ENCODE measurements at places on chromosomes 2 and 18.
A peak's percentile ranks its signal among the peaks of the same experiment; 100 is the strongest.

- DNase-seq, result no peak
Measured at GRCh38 chr2:197940382-197940781, 136.0 kb downstream of the PLCL1 start.

DNA sequence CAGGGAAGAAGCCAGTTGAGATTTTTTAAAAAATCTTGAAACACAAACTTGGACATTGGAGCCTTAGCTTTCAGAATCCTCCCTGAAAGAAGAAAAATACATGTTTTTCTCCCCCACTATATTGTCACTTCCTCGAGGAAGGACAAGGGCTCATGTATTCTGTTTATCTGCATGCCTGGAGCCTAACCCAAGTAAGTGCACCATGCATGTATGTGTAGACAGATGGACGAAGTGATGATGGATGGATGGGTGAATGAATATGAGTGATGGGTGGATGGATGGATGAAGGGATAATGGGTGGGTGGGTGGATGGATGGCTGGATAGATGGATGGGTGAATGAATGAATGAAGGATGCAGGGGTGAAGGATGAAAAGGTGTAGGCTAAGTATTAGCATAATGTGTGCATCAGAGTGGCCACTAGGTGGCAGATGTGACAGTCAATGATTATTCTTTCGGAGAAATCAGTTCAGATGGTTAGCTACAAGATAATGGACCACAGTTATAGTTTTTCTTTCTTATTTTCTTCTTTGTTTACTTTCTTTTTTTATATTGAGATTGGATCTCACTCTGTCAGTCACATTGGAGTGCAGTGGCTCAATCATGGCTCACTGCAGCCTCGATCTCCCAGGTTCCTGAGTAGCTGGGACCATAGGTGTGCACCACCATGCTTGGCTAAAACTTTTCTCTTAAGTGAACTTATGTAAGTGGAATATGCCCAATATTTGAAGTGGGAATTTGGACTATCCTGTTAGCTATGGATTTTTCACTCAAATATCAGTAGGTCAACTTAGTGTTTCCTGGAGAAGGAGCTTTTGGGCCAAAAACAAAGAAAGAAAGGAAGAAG lies 18.5 kb upstream of the CCDC93 start:
- peak; percentile 59 for DNase-seq

- DNase-seq, result no peak
Measured at GRCh38 chr2:38966678-38967077, 77.0 kb downstream of the ARHGEF33 start.

- peak; percentile 78 for DNase-seq
Measured at GRCh38 chr18:58529714-58530354, 99.1 kb downstream of the ALPK2 start.

DNA sequence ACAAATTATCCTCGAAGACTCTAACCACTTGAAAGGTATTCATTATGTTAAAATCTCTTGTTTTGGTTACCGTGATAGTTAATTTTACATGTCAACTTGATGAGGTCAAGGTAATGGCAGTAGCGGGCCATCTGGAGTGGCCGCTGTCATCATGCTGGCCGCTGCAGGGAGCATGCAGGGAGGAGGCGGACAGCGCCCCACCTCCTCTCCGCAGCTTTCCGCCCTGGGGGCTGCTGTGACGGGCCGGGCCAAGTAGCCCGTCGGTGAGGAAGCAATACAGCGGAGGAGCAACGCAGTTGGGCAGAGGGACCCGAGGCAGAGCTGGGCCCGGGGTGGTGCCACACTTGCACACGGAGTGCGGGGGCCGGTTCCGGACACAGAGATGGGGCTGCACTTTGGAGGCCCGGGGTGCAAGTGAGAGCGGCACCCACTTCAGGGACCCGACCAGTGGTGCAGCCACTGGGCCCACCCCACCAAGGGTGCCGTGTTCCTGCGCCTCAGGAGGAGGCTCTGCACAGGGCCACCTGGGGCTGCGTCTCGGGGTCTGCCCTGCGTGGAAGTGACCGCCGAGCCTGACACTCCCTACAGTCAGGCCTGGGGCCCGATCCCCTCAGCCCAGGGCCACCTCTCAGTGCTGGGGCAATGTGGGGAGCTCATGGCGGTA lies 452.4 kb downstream of the LRATD1 start:
- DNase-seq, result no peak

DNA sequence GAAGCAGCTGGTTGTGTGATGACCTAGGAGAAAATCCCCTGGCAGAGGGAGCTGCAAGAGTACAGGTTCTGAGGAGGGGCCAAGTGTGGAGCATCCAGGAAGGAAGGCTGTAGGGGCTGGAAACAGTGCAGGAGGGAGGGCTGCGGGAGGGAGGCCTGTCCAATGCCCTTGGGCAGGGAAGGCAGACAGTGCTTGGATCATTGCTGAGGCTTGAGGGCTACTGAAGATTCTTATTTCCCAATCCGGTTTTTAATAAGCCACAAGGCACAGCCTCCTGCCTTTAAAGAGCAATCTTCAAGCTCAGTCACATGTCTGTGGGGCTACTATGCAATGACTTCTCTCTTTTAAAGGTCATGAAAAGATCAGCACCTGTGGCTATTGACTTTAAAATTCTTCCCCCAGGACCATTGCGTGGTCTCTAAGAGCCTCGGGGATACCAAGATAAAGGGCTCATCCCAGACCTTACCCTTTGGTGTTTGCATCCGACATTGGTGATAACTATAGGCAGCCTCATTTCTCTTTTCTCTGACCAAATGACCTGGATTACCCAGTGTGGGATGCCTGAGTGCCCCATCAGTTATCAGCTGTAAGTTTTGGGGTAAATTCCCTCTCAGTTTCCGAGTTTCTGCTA lies 149.6 kb downstream of the DOCK10 start:
- no peak for DNase-seq

DNA sequence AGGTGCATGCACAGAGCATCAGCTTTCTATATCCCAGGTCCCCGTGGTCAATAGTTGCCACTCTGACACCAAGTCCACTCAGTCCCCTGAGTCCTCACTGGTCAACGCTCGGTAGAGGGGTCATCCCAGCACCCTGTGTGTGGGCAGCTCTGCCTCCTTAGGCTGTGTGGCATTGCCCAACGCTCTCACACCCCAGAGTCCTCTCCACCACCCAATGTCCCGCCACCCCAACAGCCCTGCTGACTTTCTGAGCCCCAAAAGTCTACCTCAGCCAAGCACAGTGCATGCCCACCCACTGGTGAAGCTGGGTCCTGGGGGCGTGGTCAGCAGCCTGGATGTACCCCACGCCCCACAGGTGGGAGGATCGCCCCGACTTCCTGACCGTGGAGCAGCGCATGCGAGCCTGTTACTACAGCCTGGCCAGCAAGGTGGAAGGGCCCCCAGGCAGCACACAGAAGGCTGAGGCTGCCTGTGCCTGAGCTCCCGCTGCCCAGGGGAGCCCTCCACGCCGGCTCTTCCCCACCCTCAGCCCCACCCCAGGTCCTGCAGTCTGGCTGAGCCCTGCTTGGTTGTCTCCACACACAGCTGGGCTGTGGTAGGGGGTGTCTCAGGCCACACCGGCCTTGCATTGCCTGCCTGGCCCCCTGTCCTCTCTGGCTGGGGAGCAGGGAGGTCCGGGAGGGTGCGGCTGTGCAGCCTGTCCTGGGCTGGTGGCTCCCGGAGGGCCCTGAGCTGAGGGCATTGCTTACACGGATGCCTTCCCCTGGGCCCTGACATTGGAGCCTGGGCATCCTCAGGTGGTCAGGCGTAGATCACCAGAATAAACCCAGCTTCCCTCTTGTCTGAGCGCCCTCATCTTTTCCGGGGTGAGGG lies 25.9 kb downstream of the ZAP70 start:
- no peak for DNase-seq

- no peak for DNase-seq
Measured at GRCh38 chr18:35352283-35352682, 8.1 kb upstream of the ZNF24 start.

DNA sequence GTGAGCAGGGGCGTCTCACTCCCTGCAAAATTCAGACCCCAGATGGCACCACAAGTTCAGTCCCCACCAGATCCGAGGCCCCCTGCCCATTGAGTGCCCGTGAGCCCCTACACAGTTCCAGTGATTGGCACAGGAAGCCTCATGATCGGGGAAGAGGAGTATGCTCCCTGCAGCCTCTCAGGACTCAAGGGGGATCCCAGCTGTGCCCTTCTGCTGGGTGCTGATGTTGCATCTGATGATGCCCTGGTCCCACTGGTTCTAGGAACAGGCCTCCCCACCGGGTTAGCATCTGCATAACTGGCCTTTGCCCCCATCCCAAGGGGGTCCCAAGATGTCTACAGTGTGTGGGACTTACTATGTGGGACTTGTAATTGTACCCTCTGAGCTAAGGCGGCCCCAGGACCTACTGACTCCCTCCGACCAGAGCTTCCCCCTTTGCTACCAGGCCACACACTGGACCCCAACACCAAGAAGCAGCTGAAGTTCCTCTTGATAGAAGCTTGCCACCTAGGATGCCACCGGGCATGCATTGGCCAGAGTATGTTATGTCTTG lies 8.6 kb downstream of the ALPG start:
- no peak for DNase-seq

- DNase-seq, result no peak
Measured at GRCh38 chr2:164840458-164840929, 1.1 kb downstream of the COBLL1 start.

- DNase-seq, result no peak
Measured at GRCh38 chr18:11570073-11570588, 39.3 kb upstream of the SLC35G4 start.

GRCh38 chr2:43776324-43776723 lies 2.5 kb downstream of the DYNC2LI1 start:
- DNase-seq, result peak; percentile 36

DNA sequence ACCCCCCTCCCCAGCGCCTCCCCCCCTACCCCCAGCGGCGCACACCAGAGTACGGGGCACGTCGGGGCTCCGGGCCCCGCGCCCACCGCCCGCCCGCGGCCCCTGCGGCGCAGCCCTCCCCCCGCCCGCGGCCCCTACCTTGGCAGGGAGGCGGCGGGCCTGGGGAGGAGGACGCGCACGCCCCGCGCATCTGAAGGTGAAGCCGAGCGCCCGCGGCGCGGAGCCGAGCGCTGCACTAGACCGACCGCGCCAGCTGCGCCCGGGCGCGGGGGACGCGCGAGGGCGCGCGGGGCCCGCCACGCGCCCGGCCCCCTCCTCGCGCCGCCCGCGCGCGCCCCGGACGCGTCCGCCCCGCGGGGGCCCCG lies at the start of gene ZNF516:
Gene ZNF516 (minus strand): TSS at position 237 of the 365 bp plus-strand sequence. CDS start 52,188 bp downstream, outside the sequence.
- DNase-seq, result peak; percentile 44

GRCh38 chr2:240821429-240821778 lies 1.4 kb upstream of the KIF1A start:
- no peak for DNase-seq

- no peak for DNase-seq
Measured at GRCh38 chr2:221005338-221005737, 566.8 kb downstream of the EPHA4 start.

GRCh38 chr2:228359473-228359872 lies 178.0 kb upstream of the SPHKAP start:
- DNase-seq, result no peak

DNA sequence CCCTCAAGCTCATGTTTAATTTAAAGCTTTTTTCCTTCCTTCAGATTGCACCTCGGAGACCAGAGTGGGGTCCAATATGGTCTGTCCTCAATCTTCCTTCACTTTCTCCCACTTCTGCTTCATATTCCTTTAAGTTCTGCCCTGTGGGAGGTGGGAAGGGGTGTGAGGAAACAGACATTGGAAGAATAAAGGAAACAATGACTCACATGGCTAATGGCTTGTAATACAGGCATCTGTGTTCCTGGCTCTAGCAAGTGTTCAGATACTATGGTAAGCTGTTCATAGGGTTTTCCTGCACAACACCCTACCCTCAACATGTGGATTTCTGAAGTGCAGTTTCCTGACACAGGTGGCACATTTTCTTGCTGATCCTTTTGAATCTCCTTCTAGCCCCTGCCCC lies 209.5 kb downstream of the PIK3C3 start:
- no peak for DNase-seq

DNA sequence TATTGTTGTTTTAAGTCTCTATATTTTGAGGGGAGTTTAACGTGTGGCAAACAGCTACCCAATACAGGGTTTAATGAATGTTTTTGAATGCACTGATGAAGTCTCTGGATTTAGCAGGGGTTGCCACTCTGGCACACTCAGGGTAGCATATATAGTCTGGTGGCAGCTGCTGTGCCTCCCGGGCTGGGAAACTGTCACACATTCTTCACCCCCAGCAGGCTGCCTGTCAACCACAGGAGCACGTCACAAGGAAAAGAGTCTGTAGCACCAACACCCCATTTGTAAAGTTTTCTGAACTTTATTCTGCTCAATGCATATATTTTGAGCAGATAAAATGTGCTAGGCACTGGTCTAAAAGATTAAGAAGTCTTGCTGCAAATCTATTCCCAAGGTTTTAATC lies 39.3 kb downstream of the NGEF start:
- no peak for DNase-seq

DNA sequence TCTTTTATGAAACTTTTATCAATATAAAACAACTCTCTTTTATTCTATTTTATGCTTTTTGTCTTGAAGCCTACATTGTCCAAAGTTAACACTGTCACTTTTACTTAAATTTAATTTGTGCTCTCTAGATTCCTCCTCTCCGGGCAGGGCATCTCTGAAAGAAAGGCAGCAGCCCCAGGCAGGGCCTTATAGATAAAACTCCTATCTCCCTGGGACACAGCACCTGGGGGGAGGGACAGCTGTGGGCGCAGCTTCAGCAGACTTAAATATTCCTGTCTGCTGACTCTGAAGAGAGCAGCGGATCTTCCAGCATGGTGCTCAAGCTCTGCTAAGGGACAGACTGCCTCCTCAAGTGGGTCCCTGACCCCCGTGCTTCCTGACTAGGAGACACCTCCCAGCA lies 447.7 kb upstream of the FANCL start:
- DNase-seq, result no peak

DNA sequence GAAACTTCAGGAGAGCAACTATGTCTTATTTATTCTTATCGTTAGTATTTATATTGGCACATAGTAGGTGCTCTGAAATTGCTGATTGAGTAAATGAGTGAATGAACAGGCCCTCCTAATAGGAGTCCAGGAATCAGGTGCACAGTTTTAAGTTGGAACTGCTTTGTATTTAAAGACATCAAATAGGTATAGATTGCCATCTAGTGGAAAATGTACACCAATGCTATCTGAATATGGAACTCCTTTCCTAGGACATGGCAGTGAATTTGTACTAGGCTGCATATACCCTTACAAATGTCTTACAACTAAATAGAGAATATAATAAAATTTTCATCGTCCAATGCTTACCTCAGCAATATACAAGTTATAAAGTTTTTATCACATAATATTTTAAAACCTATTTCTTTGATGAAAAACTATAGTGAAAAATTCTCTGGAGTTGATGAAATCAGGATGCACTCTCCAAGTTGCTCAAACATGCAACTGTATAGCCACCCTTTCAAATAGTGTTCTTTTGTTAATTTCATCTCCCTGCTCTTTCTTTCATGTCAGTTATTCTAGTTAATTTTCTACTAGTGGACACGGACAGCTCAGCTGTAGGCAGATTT lies 318.9 kb upstream of the SYT4 start:
- DNase-seq, result no peak

DNA sequence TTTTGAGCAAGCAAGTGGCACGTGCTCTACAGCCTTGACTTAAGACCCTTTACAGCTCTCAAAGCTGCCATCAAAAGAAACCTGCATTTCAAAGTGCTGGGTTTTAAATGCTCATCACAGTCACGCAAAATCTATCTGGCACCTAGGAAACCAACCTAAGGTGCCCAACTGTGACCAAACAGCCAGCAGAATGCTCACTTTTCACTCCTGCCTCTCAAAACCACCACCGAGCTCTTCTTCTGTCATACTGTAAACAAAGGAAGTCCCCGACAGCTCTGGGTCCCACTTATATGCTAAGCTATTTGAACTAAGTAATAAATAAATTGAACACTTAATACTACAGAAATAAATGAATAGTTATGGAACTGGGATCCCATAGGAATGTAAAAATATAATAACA lies 33.6 kb downstream of the SATB2 start:
- DNase-seq, result no peak
